Dermis lymphatic vessel endothelial cell (primary cell): ENCODE measurements at places on chromosomes 6 and 20. TPM values are rescaled to one million over a fixed set of nuclear protein-coding genes. Genes with fewer than 3 reads are reported as not detected.

DSP gene
- 72.6 and 87.0 TPM in 2 replicates for total RNA-seq

PPIL4 gene
- 21.9 and 30.2 TPM in 2 replicates for total RNA-seq

MATN4 gene
- total RNA-seq, result under 0.01 TPM in 1 of 2 replicates, not detected in the other

NOTCH4 gene
- 10.6 and 18.9 TPM in 2 replicates for total RNA-seq

KCNG1 gene
- 1.8 and 2.8 TPM in 2 replicates for total RNA-seq

HMGN3 gene
- total RNA-seq, result 62.1 and 76.6 TPM in 2 replicates

GHRH gene
- not detected in 2 replicates for total RNA-seq

MOXD1 gene
- total RNA-seq, result 0.22 TPM in 1 of 2 replicates, not detected in the other

GTPBP2 gene
- 29.9 and 37.3 TPM in 2 replicates for total RNA-seq

UQCC2 gene
- total RNA-seq, result 17.4 and 21.0 TPM in 2 replicates

SPATS1 gene
- 0.09 TPM in 1 of 2 replicates, not detected in the other for total RNA-seq

SNAI1 gene
- 2.0 TPM in 2 replicates for total RNA-seq

SAMD10 gene
- 3.3 TPM in 2 replicates for total RNA-seq

CYP39A1 gene
- 0.22 and 0.52 TPM in 2 replicates for total RNA-seq

SLC2A10 gene
- total RNA-seq, result 6.9 and 7.6 TPM in 2 replicates

HLA-DOA gene
- total RNA-seq, result not detected in 2 replicates

MYBL2 gene
- 1.8 and 2.6 TPM in 2 replicates for total RNA-seq

PPP1R16B gene
- total RNA-seq, result 141 and 183 TPM in 2 replicates

LCA5 gene
- total RNA-seq, result 1.6 and 2.9 TPM in 2 replicates

SRSF12 gene
- 0.17 TPM in 1 of 2 replicates, not detected in the other for total RNA-seq

DPPA5 gene
- total RNA-seq, result not detected in 2 replicates

PLEKHG1 gene
- total RNA-seq, result 19.5 and 26.4 TPM in 2 replicates

DUSP15 gene
- 0.76 and 1.3 TPM in 2 replicates for total RNA-seq

SOX12 gene
- total RNA-seq, result 1.5 TPM in 2 replicates

BTN1A1 gene
- not detected in 2 replicates for total RNA-seq

RAET1E gene
- total RNA-seq, result not detected in 2 replicates

BLCAP gene
- total RNA-seq, result 47.2 and 56.7 TPM in 2 replicates

THBD gene
- total RNA-seq, result 7.2 and 10.5 TPM in 2 replicates

FAM217B gene
- 3.3 and 3.4 TPM in 2 replicates for total RNA-seq

ULBP1 gene
- total RNA-seq, result under 0.01 and 0.11 TPM in 2 replicates

SLC26A8 gene
- not detected in 2 replicates for total RNA-seq

CHMP4B gene
- total RNA-seq, result 32.7 and 39.9 TPM in 2 replicates
